Activated CD4-positive, alpha-beta T cell treated with anti-CD3 and anti-CD28 coated beads, Interleukin-2, amount 10 ng/mL, durations not matched to agents 7 days and 5 days (primary cell): ENCODE measurements at places on chromosomes 7 and 10.

GRCh38 chr10:76902949-76903348, 734.7 kb downstream of the KCNMA1 start:
- DNase-seq: no peak

DNA sequence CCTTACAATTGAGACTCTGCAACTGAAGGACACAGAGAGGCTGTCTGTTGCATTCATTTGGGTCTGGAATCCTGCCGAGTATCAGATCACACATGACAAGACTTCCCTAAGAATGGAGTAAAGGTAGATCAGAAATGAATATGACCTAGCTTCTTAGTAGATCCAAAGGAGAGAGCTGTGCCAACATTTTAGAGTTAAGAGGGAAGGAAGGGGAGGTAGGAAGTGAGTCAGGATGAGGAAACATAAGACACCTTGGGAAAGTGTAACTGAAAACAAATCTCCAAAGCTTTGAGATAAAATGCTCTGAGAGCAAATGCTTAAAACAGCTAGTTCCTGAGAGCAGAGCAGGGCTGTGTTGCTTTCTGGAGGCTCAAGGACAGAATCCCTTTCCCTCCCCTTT, 6.1 kb upstream of the SLC25A13 start:
- DNase-seq: no peak

DNA sequence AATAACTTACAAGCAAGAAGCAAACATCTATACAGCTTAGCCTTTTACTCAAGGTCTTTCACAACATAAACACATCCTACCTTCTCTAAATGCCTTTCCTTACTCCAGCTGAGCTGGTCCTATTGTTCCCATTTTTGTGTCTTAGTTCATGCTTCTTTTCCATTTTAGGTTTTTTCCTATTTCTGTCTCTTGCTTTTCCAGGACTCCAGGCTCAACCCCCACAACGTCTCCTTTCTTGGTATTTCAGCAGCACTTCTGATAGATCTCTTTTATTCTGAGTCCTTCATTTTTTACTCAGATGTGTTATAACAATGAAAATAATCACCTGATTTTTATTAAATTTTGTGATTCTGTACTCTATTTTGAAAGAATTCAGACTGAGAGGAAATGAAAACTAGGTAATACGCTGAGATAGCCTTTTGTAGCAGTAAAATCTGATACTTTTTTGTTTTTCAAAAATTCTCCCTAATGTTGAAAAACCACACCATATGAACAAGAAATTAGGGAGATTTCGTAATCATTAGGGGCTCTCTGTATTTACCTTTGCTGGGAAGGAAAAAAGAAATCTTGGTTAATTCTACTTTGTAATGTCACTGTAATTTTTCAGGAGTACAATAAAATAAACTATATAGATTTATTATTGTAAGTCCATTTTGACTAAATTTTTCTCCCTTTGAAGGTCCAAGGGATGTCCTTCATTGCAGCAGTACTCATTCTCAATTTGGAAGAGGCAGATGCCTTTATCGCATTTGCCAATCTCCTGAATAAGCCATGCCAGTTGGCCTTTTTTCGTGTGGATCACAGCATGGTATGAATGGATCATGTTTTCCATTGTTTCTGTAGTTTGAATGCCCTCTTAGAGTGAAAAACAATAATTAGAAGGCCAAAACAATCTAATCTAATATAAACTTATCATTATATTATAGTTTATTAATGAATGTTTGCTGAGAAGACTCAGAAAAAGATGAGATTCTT, 24.0 kb upstream of the HELLS start:
- no peak for DNase-seq

DNA sequence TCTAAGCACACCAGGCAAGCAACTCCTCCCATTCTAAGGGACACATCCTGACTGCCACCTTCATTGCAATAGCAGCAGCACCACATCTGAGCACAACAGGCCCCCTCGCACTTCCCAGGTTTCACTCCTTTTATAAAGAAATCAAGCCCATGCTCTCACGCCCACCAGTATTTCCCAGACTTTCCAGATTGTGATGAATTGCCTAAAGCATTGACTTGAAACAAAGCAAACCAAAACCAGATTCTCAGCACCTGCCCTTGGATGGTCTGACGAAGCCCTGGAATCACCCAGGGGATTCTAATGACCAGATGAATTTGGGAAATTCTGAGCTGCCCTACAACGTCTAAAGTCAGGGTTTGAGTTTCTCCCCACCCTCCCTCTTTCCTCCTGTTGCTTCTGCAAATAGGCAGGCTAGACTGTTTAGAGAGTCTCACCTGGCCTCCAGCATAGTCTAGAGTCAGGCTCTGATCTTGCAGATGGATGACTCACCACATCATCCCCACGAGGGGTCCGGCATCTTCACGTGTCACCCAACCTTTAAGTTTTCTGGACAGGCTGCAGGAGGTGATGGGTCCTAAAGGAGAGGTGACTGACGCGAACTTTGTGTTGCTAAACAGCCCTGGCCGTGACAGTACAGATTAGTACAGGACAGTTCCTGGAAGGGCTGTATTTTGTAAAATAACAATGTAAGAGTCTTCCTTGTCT, 198.0 kb downstream of the SKIDA1 start:
- DNase-seq: peak; percentile 6

GRCh38 chr7:96612034-96612433, 97.6 kb downstream of the SEM1 start:
- no peak for DNase-seq
